ENCODE measurements at places on chromosomes 2 and 18.
A peak's percentile ranks its signal among the peaks of the same experiment; 100 is the strongest.

GRCh38 chr2:218060118-218060517 lies 8.9 kb upstream of the RUFY4 start:
- no peak for DNase-seq

DNA sequence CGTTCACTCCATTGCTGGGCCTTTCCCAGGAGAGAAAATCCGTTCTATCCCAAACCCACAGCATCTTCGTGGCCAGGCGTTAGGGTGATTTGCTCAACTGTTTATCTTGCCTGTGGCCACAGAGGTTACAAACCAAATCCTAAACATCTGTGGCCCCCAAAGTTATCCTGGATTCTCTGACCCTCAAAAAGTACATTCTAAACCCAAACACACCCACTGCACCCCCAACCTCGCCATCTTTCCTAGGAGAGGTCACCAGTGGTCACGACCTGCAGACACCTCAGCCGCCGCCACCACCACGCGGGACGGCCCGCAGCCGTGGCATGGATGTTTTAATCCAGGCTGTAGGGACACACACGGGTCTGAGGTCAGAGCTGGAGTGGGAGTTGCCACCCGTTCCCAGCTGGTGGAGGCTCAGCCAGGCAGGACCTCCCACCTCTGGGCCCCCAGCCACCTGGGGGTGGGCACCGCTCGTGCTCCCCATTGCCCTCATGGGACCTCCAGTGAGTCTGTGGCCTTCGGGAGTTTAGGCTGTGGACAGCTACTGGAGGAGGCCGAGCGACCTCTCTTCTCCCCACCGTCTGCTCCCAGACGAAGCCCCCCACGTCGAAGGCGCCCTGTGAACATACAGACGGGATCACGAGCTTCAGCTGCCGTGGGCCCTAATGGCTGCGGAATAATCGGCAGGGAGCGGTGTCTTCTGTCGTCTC lies 72.0 kb downstream of the KCNG2 start:
- no peak for DNase-seq

DNA sequence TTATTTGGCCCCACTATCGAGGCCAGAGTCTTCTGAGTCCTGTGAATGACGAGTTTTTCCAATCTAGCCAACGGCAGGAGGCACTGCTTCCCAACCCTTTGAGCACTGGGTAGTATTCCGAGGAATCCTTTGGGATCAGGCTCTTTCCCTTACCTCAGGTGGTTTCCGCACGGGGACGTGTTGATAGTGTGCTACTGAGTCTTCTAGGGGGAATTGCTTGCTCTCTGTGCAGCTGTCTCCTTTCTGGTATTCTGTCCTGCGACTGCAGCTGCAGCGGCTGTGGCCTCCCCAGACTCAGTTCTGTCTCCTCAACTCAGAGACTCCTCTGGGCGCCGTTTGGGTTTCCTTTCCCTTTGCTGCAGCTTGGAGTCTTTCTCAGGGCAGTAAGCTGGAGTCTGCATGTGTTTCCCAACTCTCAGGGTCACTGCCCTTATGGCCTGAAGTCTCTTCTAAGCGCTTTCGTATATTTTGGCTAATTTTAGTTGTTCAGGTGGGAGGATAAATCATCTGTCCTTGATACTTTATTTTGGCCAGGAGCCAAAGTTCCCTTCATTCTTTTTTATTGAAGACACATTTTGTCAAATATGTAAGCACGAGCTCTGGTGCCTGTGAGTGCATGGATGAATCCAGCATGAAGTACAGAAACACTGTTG lies 118.4 kb downstream of the MAP4K4 start:
- DNase-seq = no peak

DNA sequence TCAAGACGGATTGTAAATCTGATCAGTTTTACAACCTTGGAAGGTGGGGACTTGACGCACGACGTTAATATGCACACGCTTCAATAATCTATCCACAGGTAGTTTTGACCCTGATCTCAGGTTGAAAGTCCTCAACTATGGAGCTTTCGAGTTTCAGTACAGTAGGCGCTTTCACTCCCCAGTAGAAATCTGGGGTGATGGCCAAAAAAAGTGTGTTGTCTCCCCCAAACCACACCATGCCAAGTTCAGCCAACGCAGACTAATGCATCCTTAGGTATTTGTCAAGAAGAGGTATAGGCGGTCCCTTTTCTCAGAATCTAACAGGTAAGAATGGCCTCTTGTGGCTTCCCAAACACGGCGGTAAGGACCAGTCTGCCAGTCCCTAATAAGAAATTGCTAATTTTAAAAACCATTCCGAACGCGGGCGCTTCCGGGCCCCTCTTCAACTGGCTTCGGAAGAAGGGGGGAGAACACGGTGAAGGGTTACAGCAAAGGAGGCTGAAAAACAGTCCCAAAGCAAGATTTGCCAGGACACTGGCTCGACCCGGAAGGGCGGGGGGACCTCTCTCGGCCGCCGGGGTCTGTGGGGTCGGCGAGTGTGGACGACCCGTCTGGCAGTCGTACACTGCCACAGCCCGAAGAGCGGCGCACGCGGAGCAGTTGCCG lies 659 bp downstream of the FAM210A start:
- DNase-seq = peak; percentile 11

GRCh38 chr2:12556762-12557161 lies 160.0 kb upstream of the TRIB2 start:
- DNase-seq = no peak

- no peak for DNase-seq
Observed at GRCh38 chr2:60295636-60295962, 257.9 kb downstream of the BCL11A start.

GRCh38 chr2:46095830-46096229 lies 201.4 kb upstream of the EPAS1 start:
- no peak for DNase-seq

- DNase-seq = no peak
Observed at GRCh38 chr2:28345619-28346018, 47.0 kb upstream of the FOSL2 start.

DNA sequence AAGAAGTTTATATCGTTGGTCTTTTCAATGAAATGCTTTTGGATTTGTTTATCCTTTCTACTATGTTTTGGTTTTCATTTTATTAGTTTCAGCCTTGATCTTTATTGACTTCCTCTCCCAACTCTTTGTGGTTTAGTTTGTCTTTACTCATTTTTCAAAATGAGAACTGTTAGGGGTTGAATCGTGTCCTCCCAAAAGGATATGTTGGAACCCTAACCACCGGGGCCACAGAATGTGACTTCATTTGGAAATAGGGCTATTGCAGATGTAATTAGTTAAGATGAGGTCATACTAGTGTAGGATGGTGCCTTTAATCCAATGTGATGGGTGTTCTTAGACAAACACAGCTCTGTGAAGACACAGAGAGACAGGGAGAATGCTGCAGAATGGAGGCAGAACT lies 60.4 kb upstream of the IL1R2 start:
- no peak for DNase-seq

GRCh38 chr2:29841386-29842004 lies 79.9 kb downstream of the ALK start:
- peak; percentile 46 for DNase-seq

- no peak for DNase-seq
Observed at GRCh38 chr2:3805201-3805939, 102.0 kb downstream of the DCDC2C start.

All from GM10248 (cell line).